ENCODE measurements at places on chromosomes 4 and X.
A peak's percentile ranks its signal among the peaks of the same experiment; 100 is the strongest.

- DNase-seq, result no peak
Measured at GRCh38 chr4:12472087-12472486, 1012.1 kb downstream of the RAB28 start.

DNA sequence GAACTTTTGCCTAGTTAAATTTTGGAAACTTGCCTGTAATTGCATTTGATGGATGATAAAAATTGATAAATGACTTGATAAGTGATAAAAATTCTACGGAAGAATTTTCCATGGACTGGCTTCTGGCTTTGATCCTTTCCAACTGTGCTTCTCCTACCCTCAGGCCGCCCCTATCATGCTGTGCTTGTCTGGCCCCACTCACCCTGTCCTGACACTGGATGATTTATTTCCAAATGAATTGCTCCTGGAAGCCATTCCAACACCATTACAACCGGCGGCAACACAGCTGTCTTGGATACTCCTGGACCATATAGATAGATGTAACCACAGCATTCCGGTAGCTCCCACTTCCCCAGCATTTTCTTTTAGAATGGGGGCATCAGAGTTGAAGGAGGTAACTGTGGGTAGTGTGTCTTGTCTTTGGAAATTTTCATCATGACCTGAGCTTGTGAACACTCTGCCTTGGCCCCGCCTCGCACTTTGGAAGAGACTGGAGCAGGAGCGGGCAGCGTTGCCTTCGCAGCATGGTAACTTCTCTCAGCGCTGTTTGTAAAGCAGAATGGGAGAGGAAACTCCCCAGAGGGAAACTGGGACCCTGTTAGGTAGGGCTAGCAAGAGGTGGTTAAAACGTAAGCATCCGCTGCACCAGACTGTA is 77.4 kb downstream of the TBL1X start:
- DNase-seq, result no peak

DNA sequence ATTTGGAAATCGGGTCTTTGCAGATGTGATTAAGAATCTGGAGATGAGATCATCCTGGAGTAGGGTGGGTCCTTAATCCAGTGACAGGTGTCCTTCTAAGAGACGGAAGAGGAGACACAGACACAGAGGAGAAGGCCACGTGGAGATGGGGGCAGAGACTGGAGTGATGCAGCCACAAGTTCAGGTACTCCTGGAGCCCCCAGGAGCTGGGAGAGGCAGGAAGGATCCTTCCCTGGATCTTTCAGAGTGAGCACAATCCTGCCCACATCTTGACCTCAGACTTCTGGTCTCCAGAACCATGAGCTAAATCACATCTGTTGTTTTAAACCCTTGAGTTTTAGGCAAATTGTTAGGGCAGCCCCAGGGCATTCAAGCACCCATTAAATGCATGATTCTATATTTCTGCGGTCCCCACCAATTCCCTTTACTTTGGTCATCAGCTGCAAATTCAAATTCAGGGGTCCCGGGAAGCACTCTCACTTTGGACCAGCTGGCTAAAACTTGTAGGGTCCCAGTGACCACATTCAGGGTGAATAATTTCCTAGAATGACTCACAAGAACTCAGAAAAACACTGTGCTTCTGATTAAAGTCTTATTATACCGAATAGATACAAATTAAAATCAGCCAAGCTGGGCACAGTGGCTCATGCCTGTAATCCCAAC is 12.8 kb upstream of the AKAP17A start:
- no peak for DNase-seq

DNA sequence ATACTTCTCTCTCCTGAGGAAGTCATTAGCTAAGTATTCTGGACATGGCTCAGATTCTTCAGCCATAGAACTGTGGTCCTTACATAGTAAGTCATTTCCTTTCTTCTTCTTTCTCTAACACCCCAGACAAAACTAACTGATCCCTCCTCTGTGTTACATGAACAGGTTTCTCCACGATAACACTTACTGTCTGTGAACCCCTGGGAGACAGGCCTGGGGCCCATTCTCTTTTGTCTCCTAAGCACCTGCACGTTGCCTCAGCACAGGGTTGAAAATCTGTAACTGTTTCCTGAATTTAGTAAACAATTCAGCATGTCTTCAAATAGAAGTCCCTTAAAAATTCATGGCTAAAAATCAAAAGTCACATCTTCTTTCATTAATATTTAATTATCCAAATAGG is 24.7 kb downstream of the APBB2 start:
- no peak for DNase-seq

GRCh38 chr4:8238036-8238511 is 31.5 kb upstream of the HTRA3 start:
- no peak for DNase-seq

- DNase-seq, result no peak
Measured at GRCh38 chrX:48826876-48827653, 752 bp downstream of the ERAS start.

GRCh38 chrX:11733614-11734013 is 24.4 kb upstream of the MSL3 start:
- DNase-seq, result no peak

GRCh38 chrX:117840645-117841044 is 276.0 kb downstream of the KLHL13 start:
- no peak for DNase-seq

DNA sequence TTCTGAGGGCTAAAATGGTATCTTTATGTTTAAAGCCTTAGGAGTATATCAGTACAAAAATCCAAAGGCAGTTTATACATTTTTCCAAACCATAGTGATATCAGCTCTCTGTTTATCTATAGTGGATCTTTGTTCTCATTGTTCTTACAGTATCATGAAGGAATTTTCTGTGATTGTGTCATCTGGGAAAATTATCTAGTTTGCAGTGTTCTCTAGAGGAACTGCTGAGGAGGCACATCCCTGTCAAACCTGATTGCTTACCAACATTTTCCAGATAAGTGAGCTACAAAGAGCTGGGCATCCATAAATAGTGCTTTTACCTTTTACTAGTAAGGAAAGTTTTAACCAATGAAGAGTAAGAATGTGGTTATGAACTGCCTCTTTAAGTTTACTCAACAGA is 44.9 kb upstream of the SLC25A31 start:
- DNase-seq, result no peak

DNA sequence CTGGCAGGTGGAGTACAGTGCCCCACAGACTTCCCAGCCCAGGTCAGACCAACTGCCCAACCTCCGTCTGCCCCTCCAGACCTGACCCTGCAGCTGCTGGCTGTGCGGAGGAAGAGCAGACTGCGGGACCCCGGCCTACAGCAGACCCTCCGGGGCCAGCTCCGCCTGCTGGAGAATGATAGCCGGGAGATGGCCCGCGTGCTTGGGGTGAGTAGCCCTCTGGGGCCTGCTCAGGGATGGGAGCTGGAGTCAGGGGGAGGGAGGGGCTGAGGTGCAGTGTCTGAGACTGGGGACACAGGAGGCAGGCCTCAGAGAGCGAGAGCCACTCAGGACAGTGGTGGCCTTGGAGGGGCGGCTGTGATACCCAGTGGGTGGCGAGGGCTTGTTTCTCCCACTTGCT is 13.5 kb downstream of the SH3TC1 start:
- DNase-seq, result no peak

GRCh38 chrX:97402903-97403302 is 519.2 kb downstream of the RPA4 start:
- peak; percentile 59 for DNase-seq

GRCh38 chr4:60750962-60751361 is 449.2 kb upstream of the ADGRL3 start:
- no peak for DNase-seq

GRCh38 chr4:4867375-4868039 is 8.0 kb downstream of the MSX1 start:
- no peak for DNase-seq

DNA sequence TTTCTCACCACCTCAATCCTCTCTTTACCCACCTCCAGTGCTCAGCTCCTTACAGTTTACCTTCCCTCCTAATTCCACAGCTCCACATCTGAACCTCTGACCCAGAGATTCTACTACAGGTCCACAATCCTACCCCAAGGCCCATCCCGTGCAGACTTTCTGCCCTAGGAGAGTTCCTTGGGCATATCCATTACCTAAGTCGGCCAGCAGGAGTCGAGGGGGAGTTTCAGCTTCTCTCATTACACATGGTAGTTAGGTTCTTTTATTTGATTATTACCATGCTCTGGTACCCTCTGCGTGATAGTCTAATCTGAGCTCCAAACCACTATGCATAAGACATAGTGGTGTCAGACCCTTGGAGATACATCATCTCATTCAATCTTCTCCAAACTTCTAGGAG is 117.9 kb downstream of the SH3RF1 start:
- DNase-seq, result no peak

DNA sequence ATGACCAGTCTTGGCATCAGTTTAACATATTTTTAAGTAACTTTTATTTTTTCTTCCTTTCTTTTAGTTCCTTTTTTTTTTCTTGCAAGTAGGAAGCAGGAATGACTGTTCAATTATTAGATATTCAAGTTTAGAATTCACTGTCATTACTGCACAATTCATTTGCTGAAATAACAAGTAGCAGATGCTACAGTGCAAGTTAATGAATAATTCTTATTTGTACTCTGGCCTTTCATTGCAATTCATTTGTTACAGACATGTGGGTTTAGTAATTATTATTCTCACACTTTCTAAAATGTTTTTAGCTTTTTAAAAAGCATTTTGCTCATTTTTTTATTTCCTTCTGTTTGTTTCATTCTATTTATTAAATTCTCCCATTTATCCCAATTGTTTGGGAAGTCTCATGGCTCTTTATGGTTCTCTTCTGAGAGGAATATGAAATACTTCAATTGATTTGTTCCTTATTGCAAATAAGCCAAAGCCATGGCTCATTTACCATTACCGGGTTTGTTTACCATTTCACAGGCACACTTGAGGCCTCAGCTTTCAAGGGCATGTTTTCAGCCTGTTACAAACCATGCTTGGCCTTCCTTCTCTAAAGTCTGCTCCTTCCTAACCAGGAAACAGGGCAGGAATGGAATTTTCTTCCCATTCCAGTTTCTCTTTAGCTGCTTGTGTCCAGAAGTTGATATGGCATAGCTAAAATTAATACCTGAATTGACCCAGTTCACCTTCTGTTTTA is 4.6 kb upstream of the DCAF4L1 start:
- no peak for DNase-seq

DNA sequence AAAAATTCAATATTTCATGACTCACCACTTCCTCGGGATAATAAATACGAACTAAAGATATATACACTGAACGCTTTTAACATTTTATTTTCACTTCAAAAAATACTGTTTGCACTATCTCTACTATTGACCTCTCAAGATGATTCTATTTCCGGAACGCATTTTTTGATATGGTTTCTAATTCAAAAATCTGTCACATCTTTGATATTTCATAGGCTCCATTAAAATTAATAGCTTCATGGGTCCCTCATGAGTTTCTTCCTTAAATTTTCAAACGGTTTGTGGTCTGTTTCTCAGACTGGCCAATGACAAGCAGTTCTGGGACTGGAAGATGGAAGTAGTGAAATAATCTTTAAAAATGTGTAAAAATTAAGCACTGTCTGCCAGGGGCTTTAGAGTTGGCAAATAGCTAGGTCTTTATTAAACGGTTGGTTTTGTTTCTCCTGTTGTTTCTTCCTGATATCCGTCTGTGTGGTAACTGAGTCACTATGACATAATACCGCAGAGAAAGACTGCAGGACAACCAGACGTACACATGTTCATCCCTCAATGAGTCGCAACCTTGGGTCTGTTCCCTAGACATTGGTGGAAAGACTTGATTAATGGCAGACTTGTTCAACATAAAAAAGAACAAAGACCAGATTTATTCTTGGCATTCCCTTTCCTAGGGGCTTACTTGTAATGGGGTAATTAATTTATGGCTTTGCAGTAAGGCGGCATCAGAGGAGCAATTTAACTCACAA is 133.8 kb downstream of the PALLD start:
- no peak for DNase-seq

DNA sequence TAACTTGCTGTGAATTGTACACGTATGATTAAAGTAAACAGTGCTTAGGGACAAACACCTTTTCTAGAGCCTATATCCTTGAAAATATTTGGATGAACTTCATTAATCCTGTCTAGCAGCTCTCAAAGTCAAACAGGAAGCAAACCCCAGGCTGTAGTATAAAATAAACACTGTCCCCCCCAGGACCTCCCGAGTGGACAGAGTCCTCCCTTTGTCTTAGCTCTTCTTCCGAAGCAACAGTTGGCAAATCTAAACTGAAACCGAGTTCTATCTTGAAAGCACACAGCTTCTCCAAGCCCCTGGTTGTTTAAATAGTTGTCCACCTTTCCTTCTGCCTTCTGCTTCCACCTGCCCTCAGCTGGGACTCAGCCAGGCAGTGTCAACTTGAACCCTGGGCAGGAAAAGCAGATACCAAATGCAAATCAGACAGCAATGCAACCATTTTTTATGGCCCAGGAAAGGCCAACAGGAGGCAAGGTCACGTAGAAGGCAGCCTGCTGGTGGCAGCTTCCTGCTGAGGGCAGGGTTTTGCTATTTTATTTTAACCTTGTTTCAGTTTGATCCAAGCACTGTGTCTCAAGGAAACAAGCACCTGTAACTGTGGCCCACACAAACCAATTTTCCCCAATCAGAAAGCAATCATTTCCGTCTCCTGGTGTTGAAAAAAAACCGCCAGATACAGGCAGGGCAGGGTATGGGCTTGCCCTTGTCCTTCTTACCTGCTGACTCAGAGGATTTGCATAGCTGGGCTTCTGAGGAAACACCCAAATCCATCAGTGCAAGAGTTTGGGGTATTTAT is 110.3 kb upstream of the KIT start:
- DNase-seq, result peak; percentile 4

DNA sequence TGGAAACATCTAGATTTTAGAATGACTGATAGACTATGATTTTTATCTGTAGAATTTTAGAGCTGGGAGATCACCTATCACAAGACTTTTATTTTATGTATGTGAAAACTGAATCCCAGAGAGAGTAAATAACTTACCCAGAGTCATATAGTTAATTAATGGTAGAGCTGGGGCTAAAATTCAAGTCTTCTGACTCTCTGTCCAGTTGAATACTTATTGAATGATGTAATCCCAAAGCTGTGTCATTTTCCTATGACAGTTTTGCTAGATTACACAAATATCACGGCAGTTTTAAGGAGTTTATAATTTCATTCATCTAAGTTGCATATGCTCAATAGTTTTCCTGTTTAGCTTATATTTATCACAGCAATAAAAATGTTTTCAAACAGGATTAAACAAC is 6.7 kb downstream of the NRK start:
- no peak for DNase-seq

GRCh38 chr4:102430461-102430910 is 70.7 kb upstream of the NFKB1 start:
- no peak for DNase-seq

DNA sequence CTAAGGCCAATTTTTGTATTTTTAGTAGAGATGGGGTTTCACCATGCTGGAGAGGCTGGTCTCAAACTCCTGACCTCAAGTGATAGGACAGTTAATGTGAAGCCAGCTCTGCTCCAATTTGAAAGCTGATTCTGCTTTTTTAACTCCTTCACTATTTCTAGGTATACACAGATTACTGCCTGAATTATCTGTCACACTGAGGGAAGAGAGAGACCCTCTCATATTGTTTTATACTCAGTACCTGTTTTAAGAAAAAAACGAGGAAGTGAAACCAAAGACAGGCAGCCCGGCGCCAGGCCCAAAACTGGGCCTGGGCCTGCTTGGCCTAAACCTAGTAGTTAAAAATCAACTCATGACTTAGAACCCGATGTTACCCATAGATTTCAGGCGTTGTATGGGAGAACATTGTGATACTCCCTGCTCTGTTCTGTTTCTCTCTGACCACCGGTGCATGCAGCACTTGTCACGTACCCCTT is 1601.5 kb upstream of the PCDH10 start:
- no peak for DNase-seq

Measured in activated CD4-positive, alpha-beta T cell treated with anti-CD3 and anti-CD28 coated beads, Interleukin-2, Interleukin-4, amounts not matched to agents 100 ng/mL and 50 ng/mL, durations not matched to agents 16 hours and 8 hours (primary cell).